IPS DF 6.9 (cell line): ENCODE measurements at places on chromosomes 1 and 21.

GRCh38 chr21:42039911-42040351, 29.8 kb upstream of the ZBTB21 start:
- DNase-seq, result no peak

GRCh38 chr1:223175633-223176032, 32.6 kb upstream of the TLR5 start:
- DNase-seq, result no peak

GRCh38 chr1:109083923-109084322, 6.6 kb upstream of the TMEM167B start:
- no peak for DNase-seq

GRCh38 chr1:185632659-185633423, 101.3 kb upstream of the HMCN1 start:
- DNase-seq, result no peak

DNA sequence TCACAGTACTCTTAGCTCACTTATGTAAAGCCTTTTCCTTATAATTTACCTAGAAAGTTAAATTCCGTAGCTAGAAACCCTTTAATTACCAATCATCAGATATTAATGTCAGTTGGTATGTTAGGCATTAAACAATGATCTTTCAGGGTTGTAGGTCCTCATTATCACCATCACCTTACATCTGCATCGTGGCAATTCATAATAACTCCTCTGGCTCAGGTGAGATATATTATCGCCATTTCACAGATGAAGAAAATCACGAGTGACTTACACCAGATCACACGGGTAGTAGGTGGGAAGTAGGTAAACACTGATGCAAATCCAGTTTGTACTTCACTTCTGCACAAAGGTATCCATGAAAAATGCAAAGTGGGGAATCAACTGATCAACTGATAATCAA, 639 bp downstream of the NUP133 start:
- DNase-seq, result no peak

- no peak for DNase-seq
These were observed 91.7 kb upstream of the NFIA start for GRCh38 chr1:60990714-60991090.

- DNase-seq, result no peak
These were observed 174.8 kb upstream of the VAMP3 start for GRCh38 chr1:7596126-7596965.

DNA sequence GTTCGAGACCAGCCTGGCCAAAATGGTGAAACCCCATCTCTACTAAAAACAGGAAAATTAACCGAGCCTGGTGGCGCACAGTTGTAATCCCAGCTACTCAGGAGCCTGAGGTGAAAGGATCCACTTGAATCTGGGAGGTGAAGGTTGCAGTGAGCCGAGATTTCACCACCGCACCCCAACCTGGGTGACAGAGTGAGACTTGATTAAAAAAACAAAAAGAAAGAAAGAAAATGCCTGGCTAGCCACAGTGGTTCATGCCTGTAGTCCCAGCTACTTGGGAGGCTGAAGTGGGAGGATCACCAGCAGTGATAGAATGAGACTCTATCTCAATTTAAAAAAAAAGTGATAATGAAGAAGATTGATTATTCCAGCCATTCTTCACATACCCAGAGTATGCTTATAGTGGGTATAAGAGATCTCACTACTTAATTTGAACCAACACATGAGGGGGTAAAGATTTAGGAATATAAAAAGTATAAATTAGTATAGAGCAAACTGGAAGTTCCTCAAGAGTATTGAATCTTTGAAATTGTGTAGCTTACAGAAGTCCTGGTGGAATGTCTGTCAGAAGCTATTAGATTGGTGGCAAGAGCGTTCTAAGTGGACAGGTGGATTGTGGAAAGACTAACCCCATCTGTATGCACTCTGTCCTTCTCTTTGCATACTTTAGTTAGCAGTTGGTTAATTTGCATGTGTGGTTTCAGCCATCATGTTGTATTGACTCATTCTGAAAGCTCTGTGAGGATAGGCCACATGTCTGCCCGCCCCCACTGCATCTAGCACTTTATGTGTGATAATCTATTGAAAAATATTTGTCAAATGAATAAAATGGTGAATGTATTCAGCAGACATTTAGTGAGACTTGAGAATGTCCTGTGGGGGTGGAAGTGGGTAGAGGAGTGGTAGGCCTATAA, 25.0 kb downstream of the RLF start:
- no peak for DNase-seq

DNA sequence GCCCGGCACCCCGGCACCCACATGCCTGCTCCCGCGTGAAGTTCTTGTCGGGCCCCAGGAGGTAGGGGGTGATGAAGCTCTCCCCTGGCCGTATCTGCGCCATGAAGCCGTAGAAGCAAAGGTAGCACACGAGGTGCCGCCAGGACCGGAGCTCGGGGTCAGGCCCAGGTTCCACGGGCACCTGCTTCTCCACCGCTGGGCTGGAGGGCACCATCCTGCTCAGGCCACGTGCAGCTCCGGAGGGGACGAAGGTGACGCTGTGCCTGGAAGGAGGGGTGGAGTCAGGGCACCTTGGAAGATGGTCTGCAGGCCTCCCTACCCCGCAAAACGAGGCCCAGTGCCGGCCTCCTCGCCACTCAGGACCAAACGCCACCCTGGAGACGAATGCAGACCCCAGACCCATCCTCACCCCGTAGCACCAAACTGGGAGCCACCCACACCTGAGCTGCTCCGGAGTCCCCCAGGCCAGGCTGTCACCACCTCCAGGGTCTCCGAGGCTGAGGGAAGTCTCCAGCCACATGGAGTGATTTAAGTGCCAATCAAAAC, 4.4 kb downstream of the SLC19A1 start:
- no peak for DNase-seq

DNA sequence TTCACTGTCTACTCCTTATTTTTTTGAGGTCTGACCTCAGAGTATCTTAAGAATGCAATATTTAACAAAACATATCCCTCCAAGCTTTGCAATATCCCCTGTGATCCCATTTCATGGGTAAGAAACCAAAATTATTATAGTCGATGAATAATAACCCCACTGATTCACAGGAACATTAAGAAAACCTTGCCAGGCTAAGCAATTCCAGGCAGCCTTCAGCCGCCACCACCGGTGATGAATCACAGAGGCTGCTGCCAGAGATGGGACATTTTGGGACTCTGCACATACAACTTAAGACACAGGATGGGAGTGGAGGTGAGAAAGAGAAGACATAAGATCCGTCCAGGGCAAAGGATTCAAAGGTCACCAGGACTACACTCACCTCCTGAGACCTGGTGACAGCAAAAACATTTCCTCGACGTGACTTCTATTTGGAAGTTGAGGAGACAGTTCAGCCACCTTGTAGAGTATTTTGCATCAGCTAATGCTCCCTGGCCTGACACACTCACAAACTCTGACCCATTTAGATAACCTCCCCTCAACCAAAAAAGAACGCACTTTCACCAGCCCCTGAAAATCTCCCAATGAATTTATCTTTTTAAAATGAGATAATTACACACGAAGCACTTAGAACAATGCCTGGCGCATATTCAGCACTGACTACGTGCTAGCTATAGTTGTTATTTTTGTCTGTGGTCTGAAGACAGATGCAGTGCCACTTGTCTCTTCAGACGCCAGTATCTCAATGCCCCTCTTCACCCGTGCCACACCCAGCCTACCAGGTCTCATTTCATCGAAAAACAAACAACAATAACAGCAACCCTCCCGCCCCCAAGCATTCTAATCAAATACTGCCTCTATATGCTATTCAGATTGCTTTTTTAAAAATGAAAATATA, 17.8 kb upstream of the OVAAL start:
- no peak for DNase-seq

DNA sequence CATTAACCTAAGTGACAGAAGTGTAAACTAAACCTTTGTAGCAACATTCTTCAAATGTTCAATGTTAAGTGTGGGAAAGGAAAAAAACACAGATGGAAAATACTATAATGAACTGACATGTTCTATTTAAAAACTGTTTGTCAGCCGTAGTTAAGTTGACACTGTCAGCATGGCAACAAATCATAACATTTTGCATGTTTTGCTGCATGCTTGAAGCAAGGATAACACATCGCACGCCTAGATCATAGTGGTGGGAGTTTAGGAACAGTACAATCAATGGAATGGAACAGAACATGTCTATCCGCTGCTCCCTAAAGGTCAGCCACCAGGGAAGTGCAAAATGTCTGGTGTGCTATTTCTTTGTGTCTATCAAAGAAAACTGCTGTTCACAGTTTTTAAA, 62.5 kb upstream of the ESRRG start:
- DNase-seq, result no peak

GRCh38 chr1:246151796-246152434, 355.2 kb downstream of the SMYD3 start:
- no peak for DNase-seq

DNA sequence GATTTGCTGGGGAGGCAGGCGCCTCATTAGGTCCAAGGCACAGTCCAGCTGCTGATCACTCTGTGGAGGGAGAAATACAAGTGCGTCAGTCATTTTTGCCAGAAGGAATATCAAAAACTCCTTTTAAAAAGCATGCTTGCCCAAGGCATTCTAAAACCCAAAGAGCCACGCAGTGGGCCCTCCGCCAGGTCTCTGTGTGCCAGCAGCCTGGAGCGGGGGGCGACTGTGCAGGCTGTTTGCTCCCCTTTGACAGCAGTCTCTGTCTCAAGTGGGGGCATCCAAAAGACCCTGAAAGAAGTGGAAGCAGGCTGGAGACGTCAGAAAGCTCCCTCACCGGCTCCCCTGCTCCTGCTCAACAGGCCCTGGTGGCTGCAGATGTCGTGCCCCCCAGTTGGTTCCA, 65.6 kb downstream of the CAPZB start:
- DNase-seq, result no peak

GRCh38 chr21:46411691-46412090, 47.0 kb upstream of the DIP2A start:
- no peak for DNase-seq

GRCh38 chr1:40232444-40232843, 15.3 kb upstream of the TMCO2 start:
- DNase-seq, result no peak

DNA sequence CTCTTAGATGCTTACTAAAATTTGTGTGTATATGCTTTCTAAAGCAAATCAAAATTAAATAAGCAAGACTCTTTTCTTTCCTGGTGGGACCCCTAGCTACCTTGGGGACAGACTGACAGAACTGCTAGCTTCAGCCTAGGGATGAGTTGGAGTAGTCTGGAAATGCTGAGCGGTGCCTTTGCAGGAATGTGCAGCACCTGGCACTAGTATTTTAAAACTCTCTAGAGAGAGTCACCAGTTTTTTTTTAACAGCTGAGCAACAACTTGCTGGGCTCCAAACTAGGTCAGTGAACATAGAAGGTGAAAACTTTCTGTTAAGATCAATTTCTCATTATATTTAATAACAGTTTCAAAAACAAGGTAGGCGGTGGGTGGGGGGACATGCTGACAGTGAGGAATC, 56.8 kb downstream of the NUF2 start:
- DNase-seq, result no peak

- DNase-seq, result no peak
These were observed 76.7 kb upstream of the TMPRSS2 start for GRCh38 chr21:41584603-41585176.

DNA sequence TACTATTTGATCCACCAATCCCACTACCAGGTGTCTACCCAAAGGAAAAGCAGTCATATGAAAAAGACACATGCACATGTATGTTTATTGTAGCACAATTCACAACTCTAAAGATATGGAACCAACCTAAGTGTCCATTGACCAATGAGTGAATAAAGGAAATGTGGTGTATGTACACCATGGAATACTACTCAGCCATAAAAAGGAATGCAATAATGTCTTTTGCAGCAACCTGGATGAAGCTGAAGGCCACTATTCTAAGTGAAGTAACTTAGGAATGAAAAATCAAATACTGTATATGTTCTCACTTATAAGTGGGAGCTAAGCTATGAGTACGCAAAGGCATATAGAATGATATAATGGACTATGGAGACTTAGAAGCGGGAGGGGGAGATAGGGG, 12.6 kb downstream of the ADIPOR1 start:
- DNase-seq, result no peak

GRCh38 chr1:107976836-107977235, 11.9 kb upstream of the VAV3 start:
- DNase-seq, result no peak

GRCh38 chr1:240956424-240956823, 344.5 kb upstream of the GREM2 start:
- no peak for DNase-seq

- DNase-seq, result no peak
These were observed 52.8 kb downstream of the CAPN2 start for GRCh38 chr1:223765036-223765718.

DNA sequence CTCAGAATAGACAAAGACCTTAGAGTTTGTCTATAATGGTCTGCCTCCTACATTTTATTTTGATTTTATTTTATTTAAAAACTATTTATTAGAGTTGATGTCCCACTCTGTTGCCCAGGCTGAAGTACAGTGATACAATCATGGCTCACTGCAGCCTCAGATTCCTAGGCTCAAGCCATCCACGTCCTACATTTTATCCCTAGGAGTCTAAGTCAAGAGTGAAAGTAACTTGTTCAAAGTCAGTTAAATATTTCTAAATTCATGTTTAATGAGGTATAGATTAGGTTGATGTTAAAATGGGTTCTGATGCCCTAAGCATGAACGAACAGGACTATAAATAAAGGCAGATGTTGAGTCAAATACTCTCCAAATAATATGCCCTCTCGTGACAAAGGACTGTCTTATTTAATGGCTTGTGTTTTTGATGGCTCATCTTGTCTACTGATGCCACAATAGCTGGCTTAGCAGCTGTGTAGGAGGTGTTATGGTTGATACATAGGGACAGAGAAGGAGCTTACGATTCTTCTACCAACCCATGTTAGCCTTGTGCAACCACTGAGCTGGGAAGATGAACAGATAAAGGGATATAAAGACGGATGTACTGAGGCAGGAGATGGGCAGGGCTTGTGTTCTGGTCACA, 66.0 kb upstream of the CR1L start:
- no peak for DNase-seq

DNA sequence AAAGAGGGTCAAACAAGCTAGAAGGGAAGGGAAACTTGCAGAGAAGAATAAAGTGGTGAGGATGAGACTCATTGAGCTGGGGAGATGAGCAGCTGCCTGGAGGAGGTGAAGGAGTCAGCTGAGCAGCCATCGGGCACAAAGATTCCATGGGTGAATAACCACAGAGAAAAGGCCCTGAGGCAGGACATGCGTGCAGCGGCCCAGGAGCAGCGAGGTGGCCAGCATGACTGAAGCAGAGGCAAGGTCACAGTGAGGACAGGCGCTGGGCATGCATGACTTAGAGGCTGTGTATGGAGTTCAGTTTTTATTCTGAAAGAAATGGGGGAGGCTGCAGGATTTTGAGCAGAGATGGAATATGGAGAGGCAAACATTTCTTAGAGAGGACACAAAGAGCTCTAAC, 24.9 kb downstream of the OLFML2B start:
- no peak for DNase-seq

- DNase-seq, result no peak
These were observed 820.7 kb downstream of the NCAM2 start for GRCh38 chr21:21818898-21819297.

DNA sequence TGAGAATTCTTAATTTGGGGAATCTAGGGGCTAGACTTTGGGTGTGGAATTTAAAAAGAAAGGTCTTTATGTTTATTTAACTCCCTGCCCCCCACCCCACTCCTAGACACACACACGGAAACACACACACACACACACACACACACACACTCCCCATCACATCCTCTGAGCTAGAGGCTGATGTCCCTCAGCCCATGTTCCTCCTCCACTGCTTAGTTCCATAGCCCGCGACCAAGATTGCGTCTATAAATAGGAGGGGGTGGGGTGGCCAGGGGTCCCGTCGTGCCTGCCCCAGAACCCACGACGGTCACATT, 655 bp upstream of the KIRREL1 start:
- no peak for DNase-seq
